WTC11 (cell line): ENCODE measurements at places on chromosomes 6 and 20.

- DNase-seq = no peak
Observed at GRCh38 chr20:25064561-25065071, 6.7 kb upstream of the ACSS1 start.

- DNase-seq = peak; percentile 37
Observed at GRCh38 chr20:23584434-23585199, 16.3 kb upstream of the CST9L start.

DNA sequence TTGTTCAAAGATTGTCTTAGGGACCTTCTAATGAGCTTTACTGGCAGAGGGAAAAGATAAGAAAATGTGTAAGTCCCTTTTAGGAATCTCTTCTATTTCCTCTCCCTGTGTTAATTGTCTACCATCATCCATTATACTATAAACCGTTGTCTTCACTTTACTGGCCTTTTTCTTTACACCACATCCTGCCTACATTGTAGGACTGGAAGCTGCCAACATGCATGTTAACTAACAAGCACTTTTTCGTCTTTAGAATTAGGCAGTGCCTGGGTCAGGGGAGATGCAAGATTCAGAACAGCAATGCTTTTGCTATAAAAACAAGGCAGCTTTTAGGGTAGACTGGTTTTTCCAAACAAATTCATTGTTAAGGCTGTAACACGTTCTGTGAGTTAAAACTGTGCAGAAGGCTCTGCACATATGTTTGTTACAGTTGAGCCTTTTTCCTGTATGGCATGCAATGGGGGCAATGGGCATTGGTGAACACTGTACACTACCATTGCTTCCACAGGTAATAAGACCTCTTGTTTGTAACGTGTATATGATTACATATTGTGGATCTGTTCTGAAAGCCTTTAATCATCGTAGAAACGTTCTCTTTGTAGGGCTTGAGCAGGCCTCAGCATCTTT lies 10.9 kb upstream of the PKIG start:
- no peak for DNase-seq

GRCh38 chr6:14727494-14728395 lies 518.1 kb upstream of the JARID2 start:
- DNase-seq = no peak

DNA sequence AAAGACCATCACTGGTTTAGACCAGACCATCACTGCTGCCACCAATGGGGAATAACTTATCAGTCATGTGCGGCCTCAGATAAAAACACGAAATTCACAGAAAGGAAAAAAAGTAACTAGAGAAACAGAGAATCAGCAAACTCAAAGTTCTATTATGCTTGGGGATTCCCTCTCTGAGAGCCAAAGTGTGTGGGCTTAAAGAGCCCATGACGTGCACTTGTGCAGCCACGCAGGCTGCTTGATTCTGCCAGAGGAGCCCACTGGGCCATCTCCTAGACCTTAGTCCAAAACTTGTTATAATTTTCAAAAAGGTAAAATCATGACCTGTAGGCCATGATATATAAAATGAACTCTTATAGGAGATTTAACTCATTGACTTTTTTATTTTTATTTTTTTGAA lies 15.2 kb downstream of the RAB44 start:
- DNase-seq = no peak

GRCh38 chr6:133704371-133704770 lies 184.5 kb upstream of the TCF21 start:
- no peak for DNase-seq

DNA sequence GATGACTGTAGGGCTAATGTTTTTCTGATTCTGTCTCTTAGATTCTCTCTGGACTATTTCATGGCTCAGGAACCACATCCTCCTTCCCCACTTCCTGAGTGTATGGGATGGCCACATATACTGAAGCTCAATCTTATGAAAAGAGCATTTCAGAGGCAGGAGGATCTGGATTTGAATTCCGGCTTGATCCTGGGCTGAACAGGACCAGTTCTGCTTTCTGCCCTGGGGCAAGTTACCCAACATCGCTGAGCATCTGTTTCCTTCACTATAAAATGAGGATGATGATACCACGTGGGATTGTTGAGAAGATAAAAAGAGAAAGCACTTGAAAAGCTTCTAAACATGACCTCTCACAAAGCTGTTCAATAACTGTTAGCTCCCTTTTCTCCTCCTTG lies 168.4 kb upstream of the TNFAIP3 start:
- no peak for DNase-seq

DNA sequence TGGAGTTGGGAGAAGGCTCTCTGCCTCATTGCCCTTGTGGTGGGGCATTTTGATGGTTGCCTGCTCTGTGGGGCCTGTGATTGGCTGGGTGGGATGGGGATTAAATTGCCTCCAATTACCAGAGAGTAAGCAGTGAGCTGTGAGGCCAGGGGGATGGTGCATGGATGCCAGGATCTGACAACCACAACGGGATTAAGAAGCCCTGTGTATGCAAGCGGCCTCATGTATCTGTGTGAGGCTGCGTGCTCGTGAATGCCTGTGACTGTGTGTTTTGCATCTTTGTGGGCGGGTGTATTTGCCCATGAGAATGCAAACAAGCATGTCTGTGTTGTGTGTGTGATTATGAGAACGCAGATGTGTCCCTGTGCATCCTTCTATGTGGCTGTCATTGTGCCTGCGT lies 46.1 kb downstream of the CD40 start:
- no peak for DNase-seq

DNA sequence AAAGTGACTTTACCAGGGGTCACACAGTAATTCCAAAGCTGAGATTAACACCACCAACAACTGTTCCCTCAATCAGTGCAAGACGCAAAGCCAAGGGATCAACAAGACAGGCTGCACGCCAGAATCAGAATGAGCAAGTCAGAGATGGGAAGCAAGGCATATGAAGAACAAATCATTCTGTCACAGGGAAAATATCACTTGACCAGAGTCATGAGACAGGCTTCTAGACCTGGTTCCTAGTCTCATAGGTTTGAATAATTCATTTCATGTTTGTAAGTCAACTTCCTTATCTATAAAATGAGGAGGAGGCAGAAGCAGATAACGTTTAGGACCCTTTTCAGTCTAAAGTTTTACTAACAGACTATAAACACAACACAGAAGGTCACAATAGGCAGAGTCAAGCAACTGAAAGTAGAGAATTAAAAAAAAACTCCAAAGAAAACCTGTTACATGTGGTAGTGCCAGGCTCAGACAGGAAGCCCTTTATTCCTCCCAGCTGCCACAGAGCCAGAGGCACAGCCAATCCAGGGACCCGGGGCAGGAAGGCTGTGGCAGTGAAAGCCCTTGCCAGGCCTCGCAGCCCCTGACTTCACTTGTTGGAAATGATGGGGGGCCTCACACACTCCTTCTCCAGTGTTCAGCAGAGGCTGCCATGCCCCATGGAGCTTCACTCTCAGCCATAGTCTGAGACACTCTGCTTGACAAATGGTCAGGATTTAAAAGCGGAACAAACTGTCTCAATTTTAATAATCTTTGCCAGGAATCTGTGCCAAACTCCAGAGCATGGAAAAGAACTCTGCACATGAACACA lies 29.2 kb upstream of the DST start:
- DNase-seq = no peak

GRCh38 chr6:147127587-147127986 lies 76.6 kb upstream of the STXBP5 start:
- DNase-seq = no peak

GRCh38 chr6:48177786-48178185 lies 66.8 kb upstream of the PTCHD4 start:
- DNase-seq = no peak

DNA sequence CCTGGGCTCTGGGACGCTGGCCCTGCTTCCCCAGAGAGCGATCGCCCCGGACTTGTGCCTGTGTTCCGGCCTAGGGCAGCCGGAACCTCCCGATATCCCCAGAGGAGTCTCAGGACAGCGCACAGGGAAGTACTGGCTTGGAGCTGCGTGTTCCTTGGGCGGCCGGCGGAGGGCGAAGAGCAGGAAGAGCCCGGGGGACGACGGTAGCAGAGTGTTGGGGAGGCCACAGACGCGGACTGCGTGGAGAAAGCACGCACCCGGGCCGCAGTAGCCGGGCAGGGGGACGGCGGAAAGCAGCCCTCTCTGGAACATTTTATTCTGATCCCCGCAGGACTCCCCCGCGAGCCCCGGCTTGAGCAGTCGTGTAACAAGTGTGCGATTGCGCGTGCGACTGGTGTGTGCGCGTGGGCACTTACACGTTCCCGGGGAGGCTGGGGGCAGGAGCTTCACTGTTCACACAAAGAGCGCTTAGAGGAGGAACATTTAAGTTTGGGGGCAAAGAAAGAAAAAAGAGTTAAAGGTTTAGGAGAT lies 36.1 kb downstream of the NCR2 start:
- DNase-seq = peak; percentile 65

DNA sequence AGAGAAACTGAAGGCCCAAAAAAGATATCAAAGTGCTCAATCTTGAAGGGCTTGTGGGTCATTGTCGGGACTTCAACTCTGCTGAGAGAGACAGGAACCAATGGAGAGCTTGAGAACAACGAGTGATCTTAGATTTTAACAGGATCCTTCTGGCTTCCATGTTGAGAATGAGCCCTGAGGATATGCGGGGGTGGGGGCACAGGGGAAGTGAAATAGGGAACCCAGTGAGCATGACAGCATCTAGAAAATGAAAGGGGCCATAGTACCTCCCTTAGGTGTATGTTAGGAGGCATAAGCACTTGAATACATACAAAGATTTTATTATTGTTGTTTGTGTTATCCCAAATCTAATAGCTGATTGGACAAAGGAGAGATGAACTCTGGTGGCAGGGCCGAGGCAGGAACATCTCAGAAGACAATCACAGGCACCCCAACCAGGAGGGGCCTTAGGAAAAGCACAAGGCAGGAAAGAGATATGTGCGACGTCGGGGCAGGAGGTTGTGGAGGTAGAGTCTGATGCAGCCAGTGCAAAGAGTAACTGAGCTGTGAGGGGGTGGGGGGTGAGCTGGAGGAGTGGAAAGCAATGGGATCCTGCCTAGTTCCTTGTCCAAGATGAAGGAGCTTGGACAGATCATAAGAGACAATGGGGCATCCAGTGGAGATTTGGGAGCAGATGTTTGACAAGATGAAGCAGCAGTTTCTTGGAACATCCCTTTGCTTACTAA lies 10.4 kb downstream of the TGM6 start:
- DNase-seq = no peak

GRCh38 chr6:28357036-28357435 lies 7.3 kb downstream of the ZKSCAN3 start:
- DNase-seq = no peak

DNA sequence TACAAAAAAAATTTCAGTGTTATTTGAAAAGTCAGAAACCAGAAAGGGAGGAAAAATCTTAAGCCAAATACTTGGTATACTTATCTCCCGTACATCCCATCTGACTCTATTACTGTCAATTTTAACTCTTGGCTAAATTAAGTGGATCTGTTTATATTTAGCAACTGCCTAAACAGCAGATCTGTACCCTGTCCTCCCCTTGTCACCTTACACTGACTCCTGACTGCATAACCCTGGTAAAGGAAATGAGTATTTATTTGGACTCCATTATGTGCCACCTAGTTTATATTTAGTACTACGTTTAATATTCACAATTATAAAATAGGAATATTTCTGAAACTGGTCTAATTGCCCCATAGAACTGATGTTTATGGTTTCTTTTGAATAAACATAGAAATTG lies 730.2 kb upstream of the GJE1 start:
- no peak for DNase-seq
